CD4-positive, alpha-beta T cell treated with Interleukin-21 for 1 hour (primary cell): ENCODE measurements at places on chromosomes 1 and 21.
A peak's percentile ranks its signal among the peaks of the same experiment; 100 is the strongest.

GRCh38 chr1:226497991-226498639 lies 50.4 kb upstream of the STUM start:
- DNase-seq: no peak

- no peak for DNase-seq
Observed at GRCh38 chr1:226335661-226336060, 26.7 kb upstream of the LIN9 start.

DNA sequence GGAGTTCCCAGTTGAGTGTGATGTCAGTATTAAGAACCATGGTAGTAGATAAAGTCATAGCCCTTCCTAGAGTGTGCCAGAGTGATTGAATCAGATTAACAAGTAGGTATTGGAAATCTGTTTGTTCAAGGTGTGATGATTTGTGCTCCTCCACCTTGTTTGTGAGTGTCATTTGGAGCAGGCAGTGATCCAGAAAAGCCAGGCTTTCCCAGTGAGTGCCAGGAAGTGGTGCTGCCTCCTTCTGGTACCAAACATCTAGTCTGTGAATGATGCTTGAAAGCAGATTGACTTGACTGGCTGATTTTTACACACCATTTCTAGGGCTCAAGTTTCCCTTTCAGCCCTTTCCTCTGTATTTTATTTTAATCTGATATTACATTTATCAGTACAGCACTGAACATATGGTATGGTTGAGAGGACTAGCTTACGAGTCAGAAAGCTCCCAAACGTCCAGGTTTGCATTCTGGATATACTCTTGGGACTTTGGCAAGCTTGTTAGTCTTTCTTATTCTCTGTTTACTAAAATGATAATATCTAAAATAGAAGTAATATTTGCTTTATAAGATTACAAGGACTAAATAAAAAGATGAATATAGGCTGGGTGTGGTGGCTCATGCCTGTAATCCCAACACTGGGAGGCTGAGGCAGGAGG lies 100.7 kb downstream of the PATJ start:
- DNase-seq: no peak

GRCh38 chr1:231130544-231130943 lies 31.3 kb upstream of the TRIM67 start:
- DNase-seq: no peak

GRCh38 chr1:112263453-112263852 lies 132.6 kb upstream of the CTTNBP2NL start:
- DNase-seq: no peak

DNA sequence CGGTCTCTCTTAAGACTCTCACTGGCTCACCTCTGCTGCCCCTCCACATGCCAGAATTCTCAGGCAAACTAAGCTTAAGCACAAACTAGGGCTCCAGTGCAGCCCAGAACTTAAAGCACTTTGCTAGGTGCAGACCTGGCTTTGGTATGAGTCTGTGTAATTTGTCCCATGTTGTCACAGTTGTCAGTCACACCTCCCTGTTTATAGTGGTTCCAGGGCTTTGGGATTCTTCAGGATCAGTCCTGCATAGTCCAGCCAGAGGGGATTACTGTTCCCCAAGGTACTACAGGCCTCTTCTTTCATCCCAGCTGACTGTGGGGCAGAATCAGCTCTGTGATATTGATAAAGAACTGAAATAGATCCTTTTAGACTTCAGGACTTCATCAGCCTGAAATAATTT lies 105.0 kb upstream of the UBE2U start:
- no peak for DNase-seq

DNA sequence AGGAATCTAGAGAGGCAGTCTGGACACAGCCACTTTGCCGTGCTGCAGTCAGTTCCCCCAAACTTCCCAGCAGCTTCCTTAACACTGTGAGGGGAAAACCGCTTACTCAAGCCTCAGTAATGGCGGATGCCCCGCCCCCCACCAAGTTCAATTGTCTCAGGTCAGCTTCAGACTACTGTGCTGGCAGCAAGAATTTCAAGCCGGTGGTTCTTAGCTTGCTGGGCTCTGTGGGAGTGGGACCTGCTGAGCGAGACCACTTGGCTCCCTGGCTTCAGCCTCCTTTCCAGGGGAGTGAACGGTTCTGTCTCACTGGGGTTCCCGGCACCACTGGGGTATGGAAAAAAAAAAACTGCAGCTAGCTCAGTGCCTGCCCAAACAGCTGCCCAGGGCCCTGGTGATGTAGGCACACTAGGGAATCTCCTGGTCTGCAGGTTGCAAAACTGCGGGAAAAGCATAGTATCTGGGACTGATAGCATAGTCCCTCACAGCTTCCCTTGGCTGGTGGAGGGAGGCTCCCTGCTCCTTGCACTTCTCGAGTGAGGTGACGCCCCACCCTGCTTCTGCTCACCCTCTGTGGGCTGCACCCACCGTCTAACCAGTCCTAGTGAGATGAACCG lies 23.7 kb upstream of the HFM1 start:
- DNase-seq: no peak

DNA sequence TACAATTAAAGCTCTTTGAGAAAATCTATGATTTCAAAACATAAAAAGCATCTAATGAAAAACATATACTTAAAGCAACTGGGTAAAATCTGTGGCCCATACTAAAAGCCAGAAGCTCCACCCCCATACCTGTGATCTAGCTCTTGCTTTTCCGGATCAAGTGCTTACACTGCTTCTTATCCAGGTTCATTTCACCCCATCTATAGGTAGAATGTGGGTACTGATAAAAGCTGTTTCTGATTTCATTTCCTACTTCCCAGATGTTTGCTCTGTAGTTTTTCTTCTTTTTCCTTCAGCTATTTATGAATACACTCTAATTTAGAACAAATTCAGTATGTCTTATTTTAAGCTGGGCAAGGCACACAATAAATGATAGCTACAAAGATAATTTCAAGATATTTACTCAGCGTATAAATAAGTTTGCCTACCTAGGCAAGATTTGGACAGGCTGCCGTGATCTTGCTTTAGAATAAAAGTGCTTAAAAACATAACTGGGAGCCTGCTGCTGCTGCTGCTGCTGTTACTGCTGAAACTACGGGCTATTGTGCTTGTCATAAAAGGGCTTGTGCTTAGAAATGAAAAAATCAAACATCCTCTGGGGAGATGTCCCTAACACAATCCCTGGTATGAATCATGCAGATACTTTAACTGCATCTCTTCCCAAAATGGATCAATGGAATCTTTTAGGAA lies 2.1 kb downstream of the SIPA1L2 start:
- peak; percentile 66 for DNase-seq

- peak; percentile 31 for DNase-seq
Observed at GRCh38 chr1:13228343-13228781, 2.4 kb upstream of the PRAMEF18 start.

DNA sequence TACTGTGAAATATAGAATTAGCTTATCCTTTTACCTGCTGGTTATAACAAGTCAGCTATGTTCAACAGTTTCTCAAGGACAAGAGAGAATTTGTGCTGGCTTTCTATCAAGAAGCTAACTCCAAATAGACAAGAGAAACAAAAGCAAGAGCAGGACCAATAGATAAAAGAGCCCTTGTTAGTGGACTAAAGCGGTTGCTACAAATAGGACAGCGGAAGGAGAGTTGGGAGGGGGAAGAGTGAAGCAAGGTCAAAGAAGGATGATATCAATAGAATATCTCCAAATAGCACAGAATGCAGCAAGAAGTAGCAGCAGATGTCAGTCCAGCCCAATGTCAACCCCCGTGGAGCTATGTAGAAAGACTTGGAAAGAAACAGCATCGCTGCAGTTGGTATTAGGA lies 53.0 kb upstream of the AKT3 start:
- DNase-seq: no peak

DNA sequence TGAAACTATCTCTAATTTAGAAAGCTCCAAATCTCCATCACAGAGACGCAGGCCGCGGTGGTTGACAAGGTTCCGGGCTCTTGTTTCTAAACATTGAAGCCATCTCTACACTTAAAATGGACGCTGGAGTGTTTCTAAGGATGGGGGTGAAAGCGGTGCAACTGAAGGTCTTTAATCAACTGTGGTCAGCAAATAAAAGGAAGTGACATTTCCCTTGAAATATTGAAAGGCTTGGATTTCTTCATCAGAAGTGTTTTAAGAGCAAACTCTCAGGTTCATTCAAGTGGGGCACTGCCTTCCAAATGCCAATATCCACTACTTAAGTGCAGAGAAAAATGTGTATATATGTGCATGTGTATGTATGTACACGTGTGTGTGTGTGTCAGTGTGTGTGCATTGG lies 117.3 kb downstream of the KAZN start:
- DNase-seq: no peak

DNA sequence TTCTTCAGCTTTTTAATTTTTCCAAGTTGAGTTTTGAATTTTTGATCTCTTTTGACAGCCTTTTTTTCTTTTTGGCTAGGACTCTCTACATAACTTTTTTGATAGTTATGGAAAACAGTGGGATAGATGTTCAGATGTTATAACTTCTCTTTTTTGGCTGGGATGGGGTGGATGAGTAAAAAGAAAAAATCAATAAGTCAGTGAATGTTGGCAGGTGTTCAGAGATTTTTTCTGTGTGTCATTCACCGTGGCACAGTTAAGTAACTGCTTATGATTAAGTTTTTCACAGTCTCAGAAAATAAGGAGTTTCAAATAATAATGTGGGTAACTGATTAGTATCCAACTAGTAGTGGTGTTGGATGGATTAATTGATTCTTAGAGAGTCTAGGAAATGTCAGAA lies 24.0 kb downstream of the HS2ST1 start:
- DNase-seq: no peak

DNA sequence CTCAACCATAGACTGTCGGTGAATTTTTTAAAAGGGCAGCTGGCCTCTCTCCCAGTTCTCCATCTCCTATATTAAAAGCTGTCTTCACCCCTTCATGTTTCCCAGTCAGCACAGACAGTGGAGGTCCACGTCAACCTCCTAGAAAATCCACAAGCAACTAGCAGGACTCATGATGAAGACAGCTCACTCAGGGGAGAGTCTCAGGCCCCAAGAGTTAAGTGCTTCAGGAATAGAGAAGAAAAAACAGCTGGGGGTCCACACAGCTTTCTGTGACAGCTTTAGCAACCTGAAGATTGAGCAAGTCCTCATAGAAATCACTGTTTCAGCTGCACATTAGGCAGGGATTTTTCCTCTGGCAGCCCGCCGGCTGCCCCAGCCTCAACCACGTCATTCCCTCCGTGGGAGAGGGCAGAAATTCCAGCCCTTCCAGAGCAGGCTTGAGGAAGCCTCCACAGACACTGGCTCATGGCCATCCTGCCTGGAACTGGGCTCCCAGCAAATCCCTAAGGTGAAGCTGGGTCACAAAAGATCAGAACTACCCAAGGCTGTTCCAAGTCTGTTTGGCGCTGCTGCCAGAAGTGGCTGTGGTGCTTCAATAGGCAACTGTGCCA lies 15.2 kb downstream of the GPR161 start:
- no peak for DNase-seq

GRCh38 chr1:147189514-147189913 lies 17.2 kb upstream of the PRKAB2 start:
- no peak for DNase-seq

- DNase-seq: no peak
Observed at GRCh38 chr1:95778217-95778616, 544.2 kb downstream of the RWDD3 start.

DNA sequence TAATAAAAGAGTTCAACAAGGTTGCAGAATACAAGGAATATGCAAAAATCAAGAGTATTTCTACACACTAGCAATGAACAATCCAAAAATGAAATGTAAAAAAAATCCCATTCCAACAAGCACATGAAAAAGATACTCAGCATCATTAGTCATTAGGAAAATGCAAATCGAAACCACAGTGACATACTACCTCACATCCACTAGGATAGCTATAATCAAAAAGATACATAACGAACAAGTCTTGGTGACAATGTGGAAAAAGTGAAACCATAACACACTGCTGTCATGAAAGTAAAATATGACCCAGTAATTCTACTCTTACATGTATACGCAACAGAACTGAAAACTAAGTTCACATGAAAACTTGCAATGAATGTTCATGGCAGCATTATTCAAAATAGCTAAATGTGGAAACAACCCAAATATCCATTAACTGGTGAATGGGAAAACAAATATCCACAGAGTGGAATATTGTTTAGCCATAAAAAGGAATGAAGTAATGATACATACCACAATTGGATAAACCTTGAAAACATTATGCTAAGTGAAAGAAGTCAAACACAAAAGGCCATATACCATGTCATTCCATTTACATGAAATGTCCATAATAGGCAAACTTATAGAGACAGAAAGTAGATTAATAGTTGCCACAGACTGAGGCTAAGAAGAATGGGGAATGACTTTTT lies 34.3 kb downstream of the PIK3R3 start:
- no peak for DNase-seq

GRCh38 chr1:185213091-185213490 lies 56.1 kb downstream of the SWT1 start:
- DNase-seq: no peak
